Stimulated activated CD8-positive, alpha-beta memory T cell treated with anti-CD3 and anti-CD28 coated beads, Interleukin-4, amount 100 ng/mL, for 4 hours (primary cell): ENCODE measurements at places on chromosomes 4 and X.

GRCh38 chrX:39854772-39855747 is 242.7 kb downstream of the BCOR start:
- peak; percentile 31 for DNase-seq

GRCh38 chrX:12405306-12405705 is 267.0 kb downstream of the FRMPD4 start:
- no peak for DNase-seq

- no peak for DNase-seq
Observed at GRCh38 chrX:27242581-27242980, 220.6 kb downstream of the PPP4R3C start.

- DNase-seq: no peak
Observed at GRCh38 chrX:142299406-142299805, 94.3 kb upstream of the MAGEC2 start.

GRCh38 chrX:73922856-73923455 is 360.0 kb downstream of the CHIC1 start:
- no peak for DNase-seq

- DNase-seq: no peak
Observed at GRCh38 chr4:82905205-82905604, 4.7 kb downstream of the THAP9 start.

DNA sequence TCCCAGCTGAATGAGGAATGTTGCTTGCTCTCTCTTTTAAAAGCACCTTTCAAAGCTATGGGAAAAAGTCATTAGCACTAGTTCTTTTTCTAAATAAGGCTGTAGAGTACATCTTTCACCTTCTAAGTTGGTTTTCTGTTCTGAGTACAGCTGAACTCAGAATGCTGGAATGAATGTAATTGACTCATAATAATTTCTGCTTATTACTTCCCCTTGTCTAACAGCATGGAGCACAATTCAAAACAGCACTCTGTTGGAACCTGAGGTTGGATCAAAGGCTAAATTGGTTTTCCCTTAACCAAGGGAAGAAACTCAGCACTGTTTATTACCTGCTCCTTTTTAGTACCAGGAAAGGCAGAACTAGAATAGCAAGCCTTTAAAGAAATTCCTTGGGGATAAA is 33.5 kb upstream of the CYP2U1 start:
- DNase-seq: no peak

DNA sequence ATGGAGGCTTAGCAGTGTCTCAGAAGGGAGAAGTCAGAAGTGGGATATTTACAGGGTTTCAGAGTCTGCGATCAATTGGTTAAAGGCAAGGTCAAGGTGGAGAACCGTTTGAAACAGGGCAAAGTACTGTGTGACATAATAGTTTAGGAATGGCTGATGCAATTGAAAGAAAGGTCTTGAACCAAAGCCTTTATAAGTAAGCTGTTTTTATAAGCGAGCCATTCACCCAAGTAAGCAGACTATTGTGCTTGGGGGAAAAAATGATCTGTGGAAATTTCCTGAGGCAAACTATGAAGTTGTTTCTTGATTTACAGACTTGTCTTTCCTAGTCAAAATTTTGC is 327.3 kb downstream of the CAMK2D start:
- DNase-seq: no peak

GRCh38 chr4:86935566-86935852 is 698 bp downstream of the AFF1 start:
- DNase-seq: no peak

GRCh38 chr4:167102475-167102874 is 131.8 kb downstream of the SPOCK3 start:
- no peak for DNase-seq

DNA sequence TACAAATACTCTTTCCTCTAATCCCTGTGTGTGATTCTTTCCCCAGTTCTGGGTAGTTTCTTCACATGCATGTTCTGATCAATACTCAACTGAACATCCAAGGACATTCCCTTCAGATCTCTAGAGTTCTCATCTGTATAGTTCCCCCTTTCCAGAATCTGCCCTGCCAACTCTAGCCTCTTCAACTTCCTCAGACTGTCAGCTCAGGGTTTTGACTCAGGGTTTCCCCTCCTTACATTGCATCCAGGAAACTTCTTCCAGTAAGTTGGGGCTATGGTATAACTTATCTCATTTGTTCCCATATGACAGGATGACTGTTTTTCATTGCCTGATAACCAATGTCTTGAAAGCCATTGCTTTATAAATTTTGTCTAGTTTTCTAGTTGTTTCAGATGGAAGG is 14.2 kb upstream of the ANKRD17 start:
- DNase-seq: no peak

GRCh38 chr4:95255396-95256107 is 293.2 kb downstream of the UNC5C start:
- DNase-seq: no peak

DNA sequence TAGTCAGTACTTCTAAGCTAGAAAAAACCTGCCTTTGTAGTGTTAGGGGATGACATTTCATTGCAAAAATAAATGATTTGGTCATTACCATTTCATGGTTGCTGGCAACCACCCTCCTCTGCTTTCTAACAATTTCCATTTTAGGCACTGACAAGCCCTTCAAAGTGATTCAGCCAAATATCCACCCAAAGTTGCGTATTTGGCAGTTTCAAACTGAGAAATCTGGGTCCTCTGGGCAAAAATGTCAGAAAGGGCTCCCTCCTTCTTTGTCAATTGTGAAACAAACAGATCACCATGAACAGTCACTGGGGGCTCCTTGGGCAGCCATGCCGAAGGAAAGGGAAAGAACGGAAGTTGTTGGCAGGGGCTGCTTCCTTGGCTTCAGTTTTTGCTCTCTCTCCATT is 33.0 kb downstream of the PLAC1 start:
- DNase-seq: no peak

- no peak for DNase-seq
Observed at GRCh38 chrX:70033348-70034051, 16.2 kb downstream of the AWAT2 start.

GRCh38 chr4:5700459-5700858 is 7.9 kb downstream of the EVC2 start:
- DNase-seq: no peak

- DNase-seq: peak; percentile 14
Observed at GRCh38 chr4:106315476-106315967, 487 bp downstream of the TBCK start.

DNA sequence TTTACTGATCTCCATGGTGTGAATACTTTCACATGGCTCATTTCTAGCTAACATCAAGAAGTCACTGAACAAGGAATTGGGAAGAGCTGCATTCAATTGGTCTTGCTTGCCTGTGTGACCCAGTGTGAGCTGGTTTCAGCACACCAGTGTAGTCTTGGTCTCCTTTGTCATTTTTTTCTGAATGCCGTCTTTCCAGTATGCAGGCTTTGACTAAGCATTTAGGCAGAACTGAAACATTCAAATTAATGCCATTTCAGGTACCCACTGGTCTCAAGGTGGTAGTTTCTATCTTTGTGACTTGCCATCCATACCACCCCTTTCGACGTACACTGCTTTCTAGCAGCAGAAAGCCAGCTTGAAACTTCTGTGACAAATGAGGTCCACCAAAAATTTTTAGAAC is 550.5 kb upstream of the BOD1L1 start:
- DNase-seq: no peak

GRCh38 chr4:84493092-84493850 is 5.8 kb downstream of the NKX6-1 start:
- DNase-seq: no peak

GRCh38 chr4:175542786-175543185 is 269.3 kb downstream of the GPM6A start:
- no peak for DNase-seq

GRCh38 chr4:153790500-153790865 is 1.6 kb upstream of the SFRP2 start:
- DNase-seq: no peak

DNA sequence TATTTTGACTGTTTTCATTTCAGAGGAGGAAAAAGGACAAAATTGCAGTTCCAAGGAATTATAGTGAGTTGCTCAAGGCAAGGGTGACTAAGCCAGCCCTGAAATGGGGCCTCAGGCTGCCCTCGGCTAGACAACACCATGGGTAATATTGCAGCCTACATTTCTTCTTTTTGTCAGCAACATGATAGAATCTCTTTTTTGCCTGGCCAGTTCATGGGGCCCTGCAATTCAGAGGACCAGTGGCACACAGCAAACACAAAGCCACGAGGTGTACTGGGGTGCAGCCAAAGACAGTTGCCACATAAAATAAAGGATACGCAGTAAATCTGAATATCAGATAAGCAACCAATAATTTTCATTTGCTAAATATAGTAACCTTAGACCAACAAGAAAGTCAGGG is 41.8 kb downstream of the RBM47 start:
- DNase-seq: no peak

DNA sequence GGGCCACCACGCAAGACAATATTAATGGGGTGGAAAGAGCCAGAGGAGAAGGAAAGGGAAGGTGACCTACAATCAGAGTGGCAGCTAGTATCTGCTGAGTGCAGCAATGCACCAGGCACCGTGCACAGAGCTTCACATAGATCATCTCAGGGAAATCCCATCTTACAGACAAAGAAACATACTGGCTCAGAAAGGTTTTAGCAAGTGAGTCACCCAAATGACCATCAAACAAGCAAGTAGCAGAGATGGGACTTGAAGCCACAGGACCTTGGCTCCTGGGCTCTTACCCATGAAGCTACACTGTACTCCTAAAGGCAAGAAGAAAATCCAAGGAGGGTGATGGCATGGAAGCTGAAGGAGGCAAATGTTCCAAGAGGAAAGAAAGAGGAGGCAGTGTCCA is 6.8 kb downstream of the ANXA5 start:
- DNase-seq: no peak

GRCh38 chrX:20067709-20068561 is 48.8 kb downstream of the MAP7D2 start:
- DNase-seq: no peak

DNA sequence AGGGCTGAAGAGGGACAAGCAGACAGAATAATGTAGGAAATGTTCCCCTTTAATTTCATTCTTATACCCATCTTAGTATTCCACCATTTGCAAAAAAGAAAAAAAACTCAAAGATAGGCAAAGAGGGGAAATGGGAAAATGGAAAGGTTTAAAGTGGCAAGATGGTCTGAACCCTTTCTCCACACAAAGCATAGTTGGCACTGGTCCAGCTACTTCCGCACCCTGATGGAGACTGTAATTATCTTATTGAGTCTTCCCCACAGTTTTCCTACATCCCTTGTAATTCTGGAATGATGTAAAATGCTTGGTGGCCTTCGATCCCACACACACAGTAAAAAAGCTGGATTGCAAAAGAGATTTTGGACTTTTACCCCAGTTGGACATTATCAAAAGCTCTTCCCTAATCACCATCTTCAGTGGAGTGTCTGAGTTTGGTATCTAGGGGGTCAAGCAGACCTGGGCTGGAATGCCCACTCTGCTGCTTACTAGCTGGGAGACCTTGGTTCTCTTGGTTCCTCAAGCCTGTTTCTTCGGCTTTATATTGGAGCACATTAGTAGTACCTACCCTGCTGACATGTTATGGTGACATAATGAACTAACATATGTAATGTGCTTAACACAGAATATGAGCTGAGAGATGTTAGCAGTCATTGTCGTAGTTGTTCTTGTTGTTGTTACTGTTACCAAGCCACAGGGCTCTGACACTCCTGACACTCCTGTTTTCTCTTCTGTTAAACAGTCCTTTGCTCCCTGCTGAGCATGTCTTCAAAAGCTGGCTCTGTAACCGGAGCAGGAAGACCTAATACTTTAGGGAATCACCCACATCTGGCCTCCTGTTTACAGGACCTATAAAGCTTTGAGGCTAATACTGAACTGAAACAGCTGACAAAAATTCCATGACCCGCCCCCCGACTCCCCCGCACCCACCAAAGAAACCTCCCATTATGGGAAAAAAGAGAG is 4.7 kb downstream of the SRPX2 start:
- DNase-seq: no peak

DNA sequence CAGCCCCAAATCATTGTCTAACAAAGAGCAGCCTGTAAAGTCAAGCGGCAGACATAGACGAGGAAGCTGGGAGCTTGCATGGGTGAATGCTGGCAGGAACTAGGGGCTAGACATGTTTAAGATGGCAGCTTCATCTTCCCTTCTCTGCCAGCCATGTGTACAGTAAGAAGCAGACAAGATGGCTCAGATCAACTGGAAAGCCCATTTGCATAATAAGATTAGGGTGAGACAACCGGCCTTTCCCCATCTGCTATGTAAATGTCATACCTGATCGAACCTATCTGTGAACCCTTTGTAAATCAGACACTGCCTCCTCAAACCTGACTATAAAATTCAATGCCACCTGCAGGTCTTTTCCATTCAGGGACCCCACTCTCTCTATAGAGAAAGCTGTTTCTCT is 22.8 kb upstream of the HADH start:
- no peak for DNase-seq

DNA sequence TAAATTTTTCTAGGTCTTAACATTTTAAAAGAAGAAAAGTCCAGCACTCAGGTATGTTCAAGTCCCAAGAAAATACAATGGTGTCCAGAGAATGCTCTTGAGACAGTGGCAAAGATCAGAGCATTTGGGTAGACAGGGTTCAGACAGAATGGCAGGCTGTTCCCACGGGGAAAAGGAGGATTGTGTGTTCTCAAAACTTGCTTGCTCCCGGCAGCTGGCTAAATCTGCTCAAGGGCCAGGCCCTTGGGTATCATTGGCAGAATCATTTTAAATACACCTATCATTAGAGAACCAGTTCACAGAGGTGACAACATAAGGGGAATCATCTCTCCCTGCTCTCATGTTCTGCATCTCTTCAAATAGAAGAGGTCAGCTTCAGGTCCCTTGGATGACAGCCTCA is 456.3 kb downstream of the DTHD1 start:
- DNase-seq: no peak

DNA sequence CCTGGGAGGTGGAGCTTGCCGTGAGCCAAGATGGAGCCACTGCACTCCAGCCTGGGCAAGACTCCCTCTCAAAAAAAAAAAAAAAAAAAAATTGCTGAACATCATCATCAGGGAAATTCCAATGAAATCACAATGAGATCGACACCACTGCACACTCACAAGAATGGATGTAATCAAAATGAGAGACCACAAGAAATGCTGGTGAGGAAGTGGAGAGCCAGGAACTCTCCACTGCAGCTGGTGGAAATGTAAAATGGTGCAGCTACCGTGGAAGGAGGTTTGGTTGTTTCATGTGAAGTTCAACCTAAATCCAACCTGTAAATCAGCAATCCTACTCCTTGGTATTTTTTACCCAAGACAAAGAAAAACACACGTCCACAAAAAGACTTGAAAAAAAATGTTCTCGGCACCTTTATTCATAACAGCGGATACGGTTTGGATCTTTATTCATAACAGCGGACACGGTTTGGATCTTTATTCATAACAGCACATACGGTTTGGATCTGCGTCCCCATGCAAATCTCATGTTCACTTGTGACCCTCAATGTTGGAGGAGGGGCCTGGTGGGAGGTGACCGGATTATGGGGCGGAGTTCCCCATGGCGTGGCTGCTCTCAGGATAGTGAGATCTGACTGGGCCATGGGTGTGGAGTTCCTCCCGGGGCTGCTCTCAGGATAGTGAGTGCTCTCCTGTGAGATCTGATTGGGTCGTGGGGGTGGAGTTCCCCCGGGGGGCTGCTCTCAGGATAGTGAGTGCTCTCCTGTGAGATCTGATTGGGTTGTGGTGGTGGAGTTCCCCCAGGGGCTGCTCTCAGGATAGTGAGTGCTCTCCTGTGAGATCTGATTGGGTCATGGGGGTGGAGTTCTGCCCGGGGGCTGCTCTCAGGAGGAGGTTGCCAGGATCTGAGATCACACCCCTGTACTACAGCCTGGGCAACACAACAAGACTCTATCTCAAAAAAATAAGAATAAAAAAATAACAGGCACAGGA is 7.7 kb downstream of the GAK start:
- no peak for DNase-seq
